ENCODE measurements at places on chromosomes 6 and 20.

GRCh38 chr6:43274916-43275597 lies 23.0 kb upstream of the SLC22A7 start:
- no peak for DNase-seq

DNA sequence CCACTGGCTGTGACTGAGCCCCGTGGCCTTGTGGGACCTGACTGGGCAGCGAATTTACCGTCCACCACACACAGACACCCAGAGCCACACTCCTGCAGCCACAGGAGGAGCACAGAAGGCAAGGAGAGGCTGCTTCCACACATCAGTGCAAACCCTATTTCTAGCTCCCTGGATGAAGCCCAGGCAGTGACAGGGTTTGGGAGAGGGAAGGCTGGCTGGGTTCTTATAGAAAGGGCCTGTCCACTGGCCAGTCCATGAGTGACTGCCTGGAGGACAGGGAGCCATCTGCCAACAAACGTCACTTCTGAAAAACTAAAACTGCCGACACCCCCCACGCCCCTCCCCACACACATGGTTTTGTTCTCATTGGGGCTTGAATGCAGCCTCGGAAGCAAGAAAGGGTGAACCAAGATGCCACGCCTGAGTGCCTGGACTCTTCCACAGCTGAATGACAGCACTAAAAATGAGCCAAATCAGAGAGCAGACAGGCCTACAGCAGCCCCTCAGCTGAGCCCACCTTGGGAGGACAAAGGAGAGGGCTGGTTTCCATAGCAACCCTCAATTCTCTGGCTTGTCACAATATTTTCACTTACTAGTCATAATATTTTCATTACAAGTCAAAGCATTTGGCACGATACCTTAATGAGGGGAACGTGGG lies 38.4 kb downstream of the RRBP1 start:
- DNase-seq = no peak

GRCh38 chr6:43695215-43695966 lies 7.8 kb upstream of the MRPS18A start:
- DNase-seq = no peak

DNA sequence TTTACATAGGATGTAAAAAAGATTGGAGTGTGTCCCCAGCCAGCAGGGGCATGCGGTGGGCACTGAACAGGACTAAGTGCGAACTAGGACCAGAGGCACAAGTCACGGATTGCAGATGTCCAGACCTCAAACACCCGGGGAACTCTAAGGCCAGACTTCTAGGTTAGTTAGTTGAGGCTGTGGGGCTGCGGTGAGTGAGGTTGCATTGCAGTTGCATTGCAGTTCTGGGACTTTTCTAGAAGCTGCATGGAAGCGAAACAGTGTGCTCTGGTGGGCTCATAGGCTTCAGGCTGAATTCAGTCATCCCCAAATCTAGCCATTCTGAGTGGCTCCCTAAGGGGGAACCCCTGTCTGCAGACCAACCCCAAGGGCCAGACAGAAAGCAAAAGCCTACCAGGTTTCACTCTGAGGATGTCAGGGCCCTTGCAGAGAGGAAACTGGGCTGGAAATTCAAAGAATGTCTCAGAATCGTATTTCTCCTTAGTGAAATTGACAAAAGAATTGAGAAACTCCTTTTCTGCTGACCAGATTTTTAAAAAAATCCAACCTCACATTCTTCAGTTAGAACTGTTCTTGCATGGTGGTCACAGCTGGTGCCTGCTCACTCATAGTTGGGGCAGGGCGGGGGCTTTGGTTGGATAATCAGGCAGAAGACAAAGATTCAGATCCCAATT lies 182.8 kb downstream of the ZDHHC14 start:
- DNase-seq = no peak

DNA sequence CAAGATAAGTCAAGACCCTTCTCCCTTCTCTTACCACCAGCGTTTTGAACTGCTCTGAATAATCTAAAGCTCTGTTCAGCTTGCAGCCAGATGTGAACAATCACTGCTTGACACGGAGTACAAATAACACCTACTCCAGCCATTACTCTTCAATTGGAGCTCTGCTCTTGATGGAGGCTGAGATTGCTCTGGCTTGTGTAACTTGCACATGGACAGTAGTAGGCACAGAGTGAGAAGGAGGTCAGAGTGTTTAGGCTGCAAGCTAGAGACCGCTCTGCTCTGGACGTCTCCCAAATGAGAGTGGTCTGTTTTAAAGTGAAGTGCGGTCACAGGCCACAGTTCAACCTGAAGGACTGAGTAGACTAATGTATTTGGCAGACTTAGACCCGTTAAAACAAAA lies 158.3 kb downstream of the HDGFL1 start:
- no peak for DNase-seq

DNA sequence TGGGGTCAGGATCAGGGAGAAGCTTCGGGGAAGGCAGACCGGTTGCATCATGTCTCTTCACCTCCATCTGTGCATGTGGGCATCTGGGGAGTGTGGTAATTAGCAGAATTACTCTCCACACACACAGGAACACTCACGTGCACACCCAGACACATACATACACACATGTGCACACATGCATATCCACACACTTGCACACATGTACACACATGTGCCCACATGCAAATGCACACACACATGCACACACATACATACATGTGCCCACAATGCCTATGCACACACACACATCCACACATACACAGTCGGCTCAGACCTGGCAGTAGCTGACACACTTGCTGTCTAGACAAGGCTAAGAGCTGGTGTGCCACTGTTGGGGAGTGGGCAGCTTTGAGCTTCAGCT lies 212.3 kb upstream of the PMEPA1 start:
- DNase-seq = no peak

DNA sequence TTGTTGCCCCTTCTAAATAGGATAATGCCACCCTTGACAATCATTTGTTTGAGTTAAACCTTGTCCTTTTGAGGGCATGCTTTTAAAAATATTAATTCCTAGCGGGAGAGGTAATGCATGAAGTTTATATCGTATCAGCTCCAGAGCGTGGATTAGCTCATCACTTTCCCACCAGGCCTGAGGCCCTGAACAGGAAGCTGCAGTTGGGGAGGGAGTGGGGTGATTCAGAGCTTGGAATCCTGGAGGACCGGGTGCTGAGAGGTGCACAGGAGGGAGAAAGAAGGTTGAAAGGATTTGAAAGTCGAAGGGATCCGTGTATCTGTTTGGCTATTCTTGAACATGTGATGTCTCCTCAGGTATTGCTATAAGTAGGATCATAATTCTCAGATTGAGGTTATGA lies 25.0 kb downstream of the ZDHHC14 start:
- DNase-seq = no peak

GRCh38 chr6:6661684-6662083 lies 73.2 kb downstream of the LY86 start:
- peak; percentile 74 for DNase-seq

- no peak for DNase-seq
Measured at GRCh38 chr6:22102671-22103070, 194.2 kb downstream of the PRL start.

GRCh38 chr6:13217206-13217905 lies 111.0 kb downstream of the TBC1D7 start:
- no peak for DNase-seq

DNA sequence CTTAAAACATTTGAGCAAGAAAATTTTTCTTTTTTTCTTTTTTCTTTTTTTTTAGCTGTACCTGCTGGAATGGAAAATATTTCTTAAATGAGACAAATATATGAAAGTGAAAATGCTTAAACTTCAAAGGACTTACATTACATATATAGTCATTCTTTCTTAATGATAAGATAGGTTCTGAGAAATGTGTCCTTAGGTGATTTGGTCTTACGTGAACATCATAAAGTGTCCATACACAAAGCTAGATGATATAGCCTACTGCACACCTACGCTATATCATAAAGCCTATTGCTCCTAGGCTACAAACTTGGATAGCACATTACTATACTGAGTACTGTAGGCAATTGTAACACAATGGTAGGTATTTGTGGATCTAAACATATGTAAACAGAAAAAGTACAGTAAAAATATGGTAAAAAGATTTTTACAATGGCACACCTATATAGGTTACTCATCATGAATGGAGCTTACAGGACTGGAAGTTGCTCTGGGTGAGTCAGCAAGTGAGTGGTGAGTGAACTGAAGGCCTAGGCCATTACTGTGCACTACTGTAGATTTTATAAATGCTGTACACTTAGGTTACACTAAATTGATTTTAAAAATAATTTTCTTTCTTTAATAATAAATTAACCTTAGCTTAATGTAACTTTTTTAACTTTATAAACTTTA lies 54.6 kb downstream of the RPP21 start:
- DNase-seq = no peak

- no peak for DNase-seq
Measured at GRCh38 chr6:130314271-130314670, 51.5 kb upstream of the TMEM200A start.

- DNase-seq = no peak
Measured at GRCh38 chr6:118212451-118213173, 305.5 kb downstream of the SLC35F1 start.

- DNase-seq = no peak
Measured at GRCh38 chr6:154471609-154472362, 38.7 kb downstream of the CNKSR3 start.

GRCh38 chr6:116536216-116536621 lies 9.3 kb downstream of the TRAPPC3L start:
- DNase-seq = peak; percentile 34

DNA sequence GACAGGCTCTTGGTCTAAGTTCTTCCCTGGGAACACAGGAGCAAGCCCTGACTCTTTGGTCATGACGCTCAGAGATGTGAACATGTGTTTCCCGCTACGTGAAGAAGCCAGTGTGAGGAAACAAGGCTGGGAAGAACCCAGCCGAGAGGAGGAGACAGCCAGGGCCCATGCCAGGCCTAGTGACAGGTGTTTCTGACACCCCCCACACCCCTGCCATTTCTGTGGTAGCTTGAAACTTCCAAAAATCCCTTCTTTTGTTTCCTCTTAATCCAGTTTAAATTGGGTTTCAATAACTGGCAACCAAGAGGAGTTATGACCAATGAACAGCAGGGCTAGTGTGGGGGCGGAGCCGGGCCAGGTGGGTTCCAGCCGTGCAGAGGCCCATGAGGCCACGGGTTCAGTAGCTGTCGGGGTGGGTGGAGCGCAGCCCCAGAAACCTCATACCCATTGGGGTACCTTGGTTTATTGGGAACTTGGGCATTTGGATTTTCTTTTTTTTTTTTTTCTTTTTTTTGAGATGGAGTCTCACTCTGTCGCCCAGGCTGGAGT lies 33.5 kb downstream of the WRNIP1 start:
- no peak for DNase-seq

DNA sequence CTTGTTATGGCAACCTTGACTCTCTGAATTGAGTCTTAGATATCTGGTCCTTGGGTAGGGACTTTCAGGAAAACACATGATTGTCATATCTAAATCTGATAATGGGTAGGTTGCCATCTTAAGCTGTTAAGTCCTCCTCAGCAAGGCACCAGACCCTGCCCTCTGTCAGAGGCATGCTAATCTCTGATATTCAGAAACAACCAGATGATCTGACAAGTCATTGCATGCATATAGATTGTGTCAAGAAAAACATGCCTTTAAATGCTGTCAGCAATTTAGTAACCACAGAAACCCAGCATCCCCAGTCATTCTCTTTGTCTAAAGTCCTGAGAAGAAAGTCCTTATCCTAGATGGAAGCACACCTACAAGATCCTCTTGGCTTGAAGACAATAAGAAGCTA lies 149.1 kb downstream of the EDN1 start:
- no peak for DNase-seq

DNA sequence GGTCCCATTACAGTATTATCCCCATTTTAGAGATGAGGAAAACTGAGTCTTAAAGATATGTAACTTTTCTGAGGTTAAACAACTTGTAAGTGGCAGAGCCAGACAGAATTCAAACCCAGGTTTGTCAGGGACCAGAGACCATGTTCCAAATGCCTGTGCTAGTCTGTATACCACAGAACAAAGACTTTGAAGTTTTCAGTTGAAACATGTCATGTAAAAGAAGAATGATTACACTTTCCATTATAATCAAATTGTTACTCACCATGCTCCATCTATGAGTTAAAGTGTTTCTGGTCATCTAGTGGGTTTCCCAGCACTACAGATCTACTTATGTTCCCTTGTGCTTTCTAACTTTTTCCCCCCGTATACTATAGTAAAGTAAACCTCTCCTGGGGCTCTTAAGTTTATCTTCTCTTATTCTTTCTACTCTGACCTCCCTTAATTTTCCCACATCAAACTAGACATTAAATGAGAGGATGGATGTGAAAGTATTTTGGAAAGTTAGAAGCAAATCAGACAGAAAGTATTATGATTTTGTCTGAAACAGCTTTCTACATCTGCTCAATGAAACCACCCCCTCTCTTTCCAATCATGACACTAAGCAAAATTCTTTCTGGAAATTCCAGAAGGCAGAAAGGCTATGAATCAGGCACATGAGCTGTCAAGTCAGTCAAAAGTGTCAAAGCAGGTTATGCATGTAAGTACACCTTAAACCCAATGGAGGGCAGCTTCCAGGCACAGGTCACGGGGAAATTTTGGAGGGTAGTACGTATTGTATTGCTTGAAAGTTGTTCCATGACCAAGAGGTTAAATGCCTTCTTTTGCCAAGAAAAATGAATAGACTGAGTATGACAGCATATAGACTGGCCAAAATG lies 132.7 kb upstream of the MAP3K7 start:
- no peak for DNase-seq

- no peak for DNase-seq
Measured at GRCh38 chr6:161429921-161430490, 156.1 kb upstream of the AGPAT4 start.

GRCh38 chr20:11111191-11111590 lies 437.4 kb upstream of the JAG1 start:
- DNase-seq = no peak

- no peak for DNase-seq
Measured at GRCh38 chr20:60224914-60225313, 266.7 kb downstream of the CDH26 start.

DNA sequence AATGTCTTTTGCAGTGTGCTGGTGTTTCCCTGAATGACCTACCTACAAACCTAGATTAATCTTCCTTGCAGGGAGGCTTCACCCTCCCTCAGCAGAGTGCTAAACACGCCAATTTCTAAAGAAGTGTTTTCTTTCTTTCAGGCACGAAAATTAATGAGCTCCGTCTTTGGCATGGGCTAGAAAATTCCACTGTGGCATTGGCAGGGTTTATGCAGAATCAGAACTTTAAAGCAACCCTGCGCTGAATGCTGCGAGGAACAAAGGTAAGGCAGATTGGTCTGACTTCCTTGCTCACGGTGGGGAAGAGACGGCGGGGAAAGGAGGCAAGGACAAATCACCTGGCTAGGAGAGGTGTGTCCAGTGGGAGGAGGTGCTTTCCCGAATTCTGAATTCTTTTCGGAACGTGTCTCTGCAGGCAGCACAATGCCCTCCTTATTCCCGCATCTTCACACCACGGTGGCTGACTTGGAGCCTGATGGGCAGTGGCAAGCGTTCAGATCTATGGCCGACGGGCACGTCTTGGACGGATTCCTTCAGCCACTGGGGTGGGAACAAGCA lies 6.2 kb upstream of the BANF2 start:
- no peak for DNase-seq

- DNase-seq = no peak
Measured at GRCh38 chr20:16059841-16060240, 513.4 kb downstream of the KIF16B start.

GRCh38 chr20:19435316-19435715 lies 222.9 kb downstream of the SLC24A3 start:
- no peak for DNase-seq
